Activated CD4-positive, alpha-beta T cell treated with anti-CD3 and anti-CD28 coated beads, Interleukin-2, amount 10 ng/mL, durations not matched to agents 24 days and 14 days (primary cell): ENCODE measurements at places on chromosomes 5 and 9. TPM values are rescaled to one million over a fixed set of nuclear protein-coding genes. Genes with fewer than 3 reads are reported as not detected.

Gene LCN6
- not detected in 2 replicates for total RNA-seq

Gene OR13J1
- total RNA-seq, result not detected in 2 replicates

Gene AQP7
- total RNA-seq, result not detected in 2 replicates

Gene HAVCR1
- 1.6 and 2.2 TPM in 2 replicates for total RNA-seq

Gene PLCXD3
- total RNA-seq, result not detected in 2 replicates

Gene HK3
- total RNA-seq, result 0.21 and 0.85 TPM in 2 replicates
